ENCODE measurements at places on chromosomes 2 and 18.
A peak's percentile ranks its signal among the peaks of the same experiment; 100 is the strongest.

DNA sequence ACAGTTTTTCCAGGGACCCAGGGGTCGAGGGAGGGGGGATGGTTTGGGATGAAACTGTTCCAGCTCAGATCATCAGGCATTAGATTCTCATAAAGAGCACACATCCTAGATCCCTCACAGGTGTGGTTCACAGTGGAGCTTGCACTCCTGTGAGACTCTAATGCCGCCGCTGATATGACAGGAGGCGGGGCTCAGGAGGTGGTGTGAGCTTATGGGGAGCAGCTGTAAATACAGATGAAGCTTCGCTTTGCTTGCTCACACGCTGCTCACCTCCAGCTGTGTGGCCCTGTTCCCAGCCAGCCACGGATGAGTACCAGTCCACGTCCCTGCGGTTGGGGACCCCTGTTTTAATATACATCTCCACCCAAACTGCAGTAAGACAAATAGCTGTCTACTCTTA, 204.2 kb downstream of the AGAP1 start:
- no peak for DNase-seq

- no peak for DNase-seq
Observed at GRCh38 chr2:46229134-46230063, 67.8 kb upstream of the EPAS1 start.

- DNase-seq: no peak
Observed at GRCh38 chr2:207920321-207920720, 105.0 kb downstream of the PLEKHM3 start.

DNA sequence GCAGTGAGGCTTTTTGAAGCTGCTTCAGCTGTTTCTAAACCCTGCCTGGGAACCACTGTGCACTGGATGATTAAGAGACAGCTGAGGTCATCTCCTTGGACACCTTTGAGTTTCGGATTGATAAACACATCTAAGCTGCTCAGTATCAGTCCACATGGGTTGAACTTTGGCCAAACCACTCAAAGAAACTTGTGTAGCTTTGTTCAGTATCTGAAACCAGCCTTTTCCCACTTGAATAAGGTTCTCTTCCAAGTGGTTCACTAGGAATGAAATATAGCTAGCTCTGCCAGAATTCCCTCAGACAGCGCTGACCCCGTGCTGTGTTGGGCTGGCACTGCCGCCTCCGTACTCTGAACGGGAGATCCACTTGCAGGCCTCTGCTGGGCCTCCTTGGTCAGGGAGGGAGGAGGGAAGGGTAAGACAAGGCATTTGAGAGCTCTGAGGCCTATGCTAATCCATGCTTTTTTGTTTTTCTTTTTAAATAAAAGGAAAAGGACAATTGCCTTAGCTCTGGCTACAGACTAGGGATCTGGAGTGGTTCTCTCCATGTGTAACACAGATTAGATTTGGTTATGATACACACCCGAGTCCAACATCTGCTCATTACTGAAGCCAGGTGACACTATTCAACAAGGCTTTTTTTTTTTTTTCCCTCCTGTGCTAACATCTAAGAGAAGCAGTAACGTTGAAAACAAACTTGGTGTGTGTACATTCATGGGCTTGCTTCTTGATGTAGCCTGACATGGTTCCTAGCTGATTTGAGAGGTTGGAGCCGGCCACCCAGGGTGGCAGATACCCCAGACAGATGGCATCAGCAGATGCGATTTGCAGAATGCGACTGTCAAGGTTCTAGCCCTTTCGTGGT, 67.7 kb downstream of the NCK2 start:
- no peak for DNase-seq

DNA sequence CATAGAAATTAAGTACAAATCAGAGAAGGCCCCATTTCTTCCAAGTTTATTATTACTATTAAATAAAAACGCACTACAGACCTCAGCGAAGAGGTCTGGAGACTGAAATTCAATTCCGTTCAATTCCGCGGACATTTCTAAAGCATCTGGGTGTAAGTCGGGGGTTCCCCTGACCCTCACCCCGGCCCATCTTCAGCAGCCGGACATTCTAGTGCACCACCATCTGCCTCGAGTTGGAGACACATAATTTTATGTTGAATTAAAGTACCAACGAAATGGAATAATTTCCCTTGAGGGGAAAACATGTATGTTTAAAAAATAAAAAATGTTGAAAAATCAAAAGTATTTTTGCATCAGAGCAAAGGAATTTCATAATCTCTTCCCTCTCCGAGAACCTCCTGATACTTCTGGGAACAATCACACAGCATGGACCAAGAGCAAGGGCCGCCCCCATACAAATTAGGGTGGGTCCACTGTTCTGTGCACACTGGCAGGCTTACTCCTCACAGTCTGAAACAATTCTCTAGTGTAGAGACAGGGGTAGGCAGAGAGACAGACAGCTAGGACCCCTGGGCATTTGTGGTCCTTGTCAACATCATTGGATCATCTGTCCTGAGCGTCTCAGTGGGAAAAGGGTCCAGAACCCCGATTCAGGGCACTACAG, 29.3 kb downstream of the MBP start:
- DNase-seq: no peak

- no peak for DNase-seq
Observed at GRCh38 chr2:27121906-27122305, 1.7 kb upstream of the ABHD1 start.

DNA sequence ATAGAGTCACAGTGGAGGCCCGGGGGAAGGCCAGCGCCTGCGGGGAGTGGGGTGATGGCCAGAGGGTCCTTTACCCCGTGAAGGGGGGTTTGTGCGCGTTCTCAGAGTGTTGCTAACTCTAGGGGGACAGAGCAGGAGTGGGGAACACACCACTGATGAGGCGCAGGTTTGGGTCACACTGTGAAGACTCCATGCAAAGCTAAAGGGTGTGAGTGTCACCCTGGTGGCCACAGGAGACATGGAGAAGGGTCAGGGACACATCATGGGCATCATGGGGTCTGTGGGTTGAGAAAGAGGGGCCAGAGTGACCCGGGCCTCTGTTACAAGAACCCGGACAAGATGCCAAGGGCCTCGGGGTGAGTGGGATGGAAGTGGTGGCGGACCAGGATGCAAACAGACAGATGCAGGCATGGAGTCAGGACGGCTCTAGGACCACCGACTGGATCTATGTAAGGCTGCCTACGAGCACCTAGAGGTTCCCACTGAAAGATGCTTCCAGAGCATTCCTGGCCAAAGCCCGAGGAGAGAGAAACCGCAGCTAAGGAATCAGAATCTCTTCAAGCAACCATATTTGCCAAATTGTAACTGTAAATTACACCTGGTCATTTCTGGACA, 84.3 kb downstream of the PXDN start:
- no peak for DNase-seq

DNA sequence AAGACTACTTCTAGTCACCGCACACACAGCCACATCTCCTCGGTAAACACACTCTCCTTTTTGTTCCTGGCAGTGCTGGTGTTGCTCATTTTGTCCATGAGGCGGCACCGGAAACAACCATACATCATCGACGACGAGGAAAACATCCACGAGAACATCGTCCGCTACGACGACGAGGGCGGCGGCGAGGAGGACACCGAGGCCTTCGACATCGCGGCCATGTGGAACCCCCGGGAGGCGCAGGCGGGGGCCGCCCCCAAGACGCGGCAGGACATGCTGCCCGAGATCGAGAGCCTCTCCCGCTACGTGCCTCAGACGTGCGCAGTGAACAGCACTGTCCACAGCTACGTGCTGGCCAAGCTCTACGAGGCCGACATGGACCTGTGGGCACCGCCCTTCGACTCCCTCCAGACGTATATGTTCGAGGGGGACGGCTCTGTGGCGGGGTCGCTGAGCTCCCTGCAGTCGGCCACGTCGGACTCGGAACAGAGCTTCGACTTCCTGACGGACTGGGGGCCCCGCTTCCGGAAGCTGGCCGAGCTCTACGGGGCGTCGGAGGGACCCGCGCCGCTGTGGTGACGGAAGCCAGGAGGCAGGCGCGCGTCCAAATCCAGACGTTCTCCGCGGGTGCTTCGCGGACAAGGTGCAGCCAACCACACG, 221.0 kb downstream of the CDH20 start:
- no peak for DNase-seq

- no peak for DNase-seq
Observed at GRCh38 chr2:192390401-192390800, 195.7 kb upstream of the TMEFF2 start.

DNA sequence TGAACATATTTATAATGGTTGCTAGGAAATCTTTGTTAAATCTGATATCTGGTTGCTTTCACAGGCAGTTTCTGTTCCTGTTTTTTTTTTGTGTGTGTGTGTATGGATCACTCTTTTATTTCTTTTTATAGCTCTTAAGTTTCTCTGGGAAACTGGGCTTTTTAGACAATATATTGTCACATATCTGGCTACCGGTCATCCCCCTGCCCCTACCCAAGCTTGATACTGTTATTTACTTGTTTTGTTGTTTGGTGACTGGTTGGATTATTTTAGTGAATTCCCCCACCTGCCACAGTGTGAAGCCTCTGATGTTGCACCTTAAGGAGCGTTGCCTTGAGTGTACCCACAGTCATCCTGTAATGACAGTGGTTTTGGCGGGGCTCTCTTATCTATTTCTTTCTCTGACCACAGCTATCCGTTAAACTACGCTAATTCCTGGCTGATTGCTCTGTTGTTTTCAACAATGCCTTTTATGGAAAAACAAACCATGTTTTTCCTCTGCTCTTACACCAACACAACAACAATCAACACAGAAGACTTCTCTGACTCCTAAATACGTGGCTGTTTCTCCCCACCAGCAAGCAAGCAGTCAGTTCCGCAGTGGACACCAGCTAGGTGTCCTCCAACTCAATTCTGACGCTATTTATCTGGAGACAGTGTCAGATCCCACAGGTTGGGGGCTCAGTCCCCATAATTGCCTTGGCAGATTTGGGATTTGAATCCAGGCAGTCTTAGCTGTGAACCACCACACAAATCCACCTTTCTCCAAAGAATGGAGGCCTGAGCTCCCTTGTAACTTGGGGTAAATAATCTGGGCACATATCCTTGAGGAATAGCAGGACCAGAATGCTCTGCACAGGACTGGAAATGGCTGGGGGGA, 10.9 kb downstream of the GNLY start:
- DNase-seq: no peak

DNA sequence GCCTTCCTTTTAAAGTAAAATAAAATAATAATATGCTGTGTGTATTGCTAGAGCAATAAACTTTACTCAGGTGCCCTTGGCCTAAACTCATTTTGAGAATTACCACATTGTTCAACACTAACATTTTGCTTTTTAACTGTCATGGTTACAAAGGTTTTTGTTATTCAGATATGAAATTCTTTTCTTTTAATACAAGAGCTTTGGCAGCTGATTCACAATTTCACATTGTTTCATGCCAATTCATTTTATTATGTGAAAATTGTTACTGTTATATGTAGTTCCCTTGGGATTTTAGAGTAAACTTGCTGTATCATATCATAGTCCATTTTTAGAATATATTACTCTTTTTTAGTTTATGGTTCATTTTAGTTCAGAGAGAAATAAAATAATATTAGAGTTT, 65.8 kb upstream of the ZNF804A start:
- DNase-seq: no peak

GRCh38 chr2:43129676-43130547, 96.5 kb downstream of the ZFP36L2 start:
- peak; percentile 61 for DNase-seq
